ENCODE measurements at places on chromosomes 2 and 18.

GRCh38 chr2:162968306-162968705 is 129.7 kb upstream of the KCNH7 start:
- DNase-seq: no peak
- no peaks in the 10 kb centered on the region for H3K27me3 ChIP-seq
- H3K4me3 ChIP-seq: no peak overlapping the region
- no peak overlapping the region for H3K27ac ChIP-seq
- H3K36me3 ChIP-seq: no peaks in the 10 kb centered on the region

- no peaks in the 10 kb centered on the region for H3K4me1 ChIP-seq
- H3K27me3 ChIP-seq: peaks cover 2% of the 10 kb centered on the region
- H3K4me3 ChIP-seq: no peak overlapping the region
- H3K36me3 ChIP-seq: no peaks in the 10 kb centered on the region
- no peak overlapping the region for H3K27ac ChIP-seq
Observed at GRCh38 chr2:129791712-129792111, 187.8 kb upstream of the RAB6C start.

DNA sequence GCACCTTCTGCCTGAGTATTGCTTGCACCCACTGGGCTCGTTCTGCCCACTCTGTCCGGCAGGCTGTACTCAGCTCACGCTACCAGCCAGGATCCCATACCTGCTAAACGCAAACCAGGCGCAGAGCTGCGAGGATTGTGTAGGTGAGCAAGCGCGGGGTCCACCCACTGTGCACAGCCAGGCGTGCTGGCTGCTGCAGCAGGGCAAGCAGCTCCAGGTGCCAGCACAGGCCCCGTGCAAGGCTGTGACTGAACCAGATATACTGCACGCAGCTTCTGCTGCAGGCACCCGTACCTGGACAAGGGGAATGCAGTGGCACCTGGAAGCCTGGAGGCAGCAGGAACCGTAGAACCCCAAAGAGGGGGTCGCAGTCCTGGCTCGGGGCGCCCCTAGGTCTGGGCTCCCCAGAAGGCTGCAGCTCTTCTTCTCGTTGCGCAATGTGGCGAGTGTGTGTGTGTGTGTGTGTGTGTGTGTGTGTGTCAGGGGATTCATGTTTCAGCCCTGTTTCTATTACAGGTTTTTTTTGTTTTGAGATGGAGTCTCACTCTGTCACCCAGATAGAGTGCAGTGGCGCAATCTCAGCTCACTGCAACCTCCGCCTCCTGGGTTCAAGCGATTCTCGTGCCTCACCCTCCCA is 46.1 kb upstream of the RAB1A start:
- peaks cover 6% of the 10 kb centered on the region for H3K27me3 ChIP-seq
- H3K4me3 ChIP-seq: no peak overlapping the region
- H3K36me3 ChIP-seq: no peaks in the 10 kb centered on the region
- no peak for DNase-seq
- H3K4me1 ChIP-seq: no peaks in the 10 kb centered on the region

GRCh38 chr2:18119883-18120282 is 241.4 kb downstream of the KCNS3 start:
- no peaks in the 10 kb centered on the region for H3K36me3 ChIP-seq
- H3K4me1 ChIP-seq: no peaks in the 10 kb centered on the region
- no peaks in the 10 kb centered on the region for H3K27me3 ChIP-seq

GRCh38 chr2:96099861-96100798 is 16.2 kb downstream of the ADRA2B start:
- no peak overlapping the region for H3K27ac ChIP-seq
- no peaks in the 10 kb centered on the region for H3K36me3 ChIP-seq
- peaks cover 9% of the 10 kb centered on the region for H3K27me3 ChIP-seq
- no peaks in the 10 kb centered on the region for H3K4me1 ChIP-seq
- H3K4me3 ChIP-seq: no peak overlapping the region
- DNase-seq: no peak

DNA sequence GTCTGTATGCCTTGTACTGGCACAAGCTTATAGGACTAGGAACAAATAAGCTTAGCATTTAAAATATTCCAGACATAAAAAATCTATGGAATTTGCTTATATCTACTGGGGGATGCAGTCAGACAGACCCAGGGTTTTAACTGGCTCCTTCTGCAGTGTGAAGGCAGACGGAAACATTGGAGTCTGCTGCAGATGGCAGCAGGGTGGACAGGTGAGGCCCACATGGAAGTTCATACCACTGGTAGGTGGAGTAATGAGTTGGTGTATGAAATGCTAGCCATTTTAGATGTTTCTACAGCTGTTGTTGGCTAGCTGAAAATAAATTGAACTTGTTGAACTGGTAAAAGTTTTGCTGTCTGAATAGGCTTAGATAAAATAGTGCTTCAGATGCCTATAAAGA is 17.7 kb downstream of the SPTBN1 start:
- H3K27me3 ChIP-seq: peaks cover 5% of the 10 kb centered on the region
- H3K36me3 ChIP-seq: no peaks in the 10 kb centered on the region
- H3K4me1 ChIP-seq: no peaks in the 10 kb centered on the region
- no peak overlapping the region for H3K27ac ChIP-seq

DNA sequence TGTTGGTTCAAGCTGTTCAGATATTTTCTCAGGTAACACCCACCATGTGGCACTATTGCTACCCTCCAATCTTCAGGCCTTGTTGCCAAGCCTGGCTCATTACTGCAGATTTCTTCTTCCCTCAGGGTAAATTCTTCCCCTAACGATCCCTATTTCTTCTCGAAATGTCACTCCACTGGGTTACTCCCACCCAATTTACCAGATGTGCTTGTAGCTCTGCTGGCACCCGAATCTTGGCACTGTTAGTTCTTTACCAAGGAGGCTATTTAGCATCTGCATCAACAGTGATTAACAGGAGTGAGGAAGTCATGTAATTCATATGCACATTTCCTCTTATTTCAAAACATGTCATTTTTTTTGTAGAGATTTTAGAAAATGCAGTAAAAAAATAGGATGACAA is 217.1 kb upstream of the CYRIA start:
- no peak overlapping the region for H3K4me3 ChIP-seq
- no peaks in the 10 kb centered on the region for H3K36me3 ChIP-seq
- no peaks in the 10 kb centered on the region for H3K4me1 ChIP-seq
- H3K27ac ChIP-seq: no peak overlapping the region
- H3K27me3 ChIP-seq: no peaks in the 10 kb centered on the region

DNA sequence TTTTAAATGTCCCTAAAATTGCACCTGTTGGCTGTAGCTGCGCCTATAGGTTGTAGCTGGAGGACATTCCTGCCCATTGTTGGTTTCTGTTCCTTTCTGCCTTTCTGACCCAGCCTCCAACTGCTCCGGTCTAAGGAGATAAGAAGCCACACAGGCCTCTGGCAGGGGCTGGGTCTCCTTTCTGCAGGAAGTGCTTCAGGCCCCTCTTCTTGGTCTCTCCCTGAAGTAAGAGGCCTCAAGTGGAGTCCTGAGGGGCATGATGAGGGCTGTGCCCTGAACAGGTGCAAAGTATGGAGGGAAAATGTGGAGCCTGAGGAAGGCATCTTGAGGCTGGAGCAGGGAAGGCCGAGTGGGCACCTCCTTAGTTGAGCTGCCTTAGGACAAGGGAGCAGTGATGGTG is 10.4 kb upstream of the SFTPB start:
- no peak overlapping the region for H3K4me3 ChIP-seq
- DNase-seq: no peak
- peaks cover 7% of the 10 kb centered on the region for H3K36me3 ChIP-seq
- H3K4me1 ChIP-seq: peaks cover 23% of the 10 kb centered on the region
- peaks cover 6% of the 10 kb centered on the region for H3K27me3 ChIP-seq

DNA sequence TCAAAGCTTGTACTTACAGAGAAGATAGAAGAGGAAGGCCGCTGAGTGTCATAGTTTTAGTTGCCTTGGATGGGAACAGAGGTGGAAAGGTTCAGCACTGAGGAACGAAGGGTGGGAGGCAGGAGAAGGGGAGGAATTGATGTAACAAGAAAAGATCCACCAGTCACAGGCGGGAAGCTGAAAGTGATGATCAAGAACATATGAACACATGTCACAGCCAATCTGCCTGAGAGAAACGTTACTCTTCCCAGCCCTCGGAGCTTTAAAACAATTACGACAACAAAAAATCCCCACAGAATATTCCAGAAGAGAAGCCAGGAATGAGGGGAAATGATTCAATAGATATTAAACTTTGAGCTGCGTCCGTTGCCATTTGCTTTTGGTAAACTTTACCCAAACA is 87.1 kb downstream of the TSHZ1 start:
- H3K4me3 ChIP-seq: no peak overlapping the region
- no peaks in the 10 kb centered on the region for H3K4me1 ChIP-seq
- H3K36me3 ChIP-seq: no peaks in the 10 kb centered on the region
- no peak for DNase-seq
- H3K27ac ChIP-seq: no peak overlapping the region

- H3K36me3 ChIP-seq: no peaks in the 10 kb centered on the region
- H3K4me3 ChIP-seq: no peak overlapping the region
- no peaks in the 10 kb centered on the region for H3K27me3 ChIP-seq
- H3K27ac ChIP-seq: no peak overlapping the region
- no peaks in the 10 kb centered on the region for H3K4me1 ChIP-seq
- DNase-seq: no peak
Observed at GRCh38 chr2:182548031-182548950, 121.5 kb upstream of the PDE1A start.

Measured in activated T-helper 1 cell treated with anti-CD3 and anti-CD28 coated beads, Interleukin-12 subunit alpha, Interleukin-12 subunit beta, Interleukin-2, Interleukin-4 antibody, amounts not matched to agents 30 ng/mL and 10 ng/mL and 1 ng/mL, durations not matched to agents 14 hours and 24 hours and 36 hours (primary cell).